ENCODE measurements at places on chromosomes 4 and X.
A peak's percentile ranks its signal among the peaks of the same experiment; 100 is the strongest.

GRCh38 chr4:155241664-155242063 is 33.2 kb downstream of the NPY2R start:
- DNase-seq = no peak

DNA sequence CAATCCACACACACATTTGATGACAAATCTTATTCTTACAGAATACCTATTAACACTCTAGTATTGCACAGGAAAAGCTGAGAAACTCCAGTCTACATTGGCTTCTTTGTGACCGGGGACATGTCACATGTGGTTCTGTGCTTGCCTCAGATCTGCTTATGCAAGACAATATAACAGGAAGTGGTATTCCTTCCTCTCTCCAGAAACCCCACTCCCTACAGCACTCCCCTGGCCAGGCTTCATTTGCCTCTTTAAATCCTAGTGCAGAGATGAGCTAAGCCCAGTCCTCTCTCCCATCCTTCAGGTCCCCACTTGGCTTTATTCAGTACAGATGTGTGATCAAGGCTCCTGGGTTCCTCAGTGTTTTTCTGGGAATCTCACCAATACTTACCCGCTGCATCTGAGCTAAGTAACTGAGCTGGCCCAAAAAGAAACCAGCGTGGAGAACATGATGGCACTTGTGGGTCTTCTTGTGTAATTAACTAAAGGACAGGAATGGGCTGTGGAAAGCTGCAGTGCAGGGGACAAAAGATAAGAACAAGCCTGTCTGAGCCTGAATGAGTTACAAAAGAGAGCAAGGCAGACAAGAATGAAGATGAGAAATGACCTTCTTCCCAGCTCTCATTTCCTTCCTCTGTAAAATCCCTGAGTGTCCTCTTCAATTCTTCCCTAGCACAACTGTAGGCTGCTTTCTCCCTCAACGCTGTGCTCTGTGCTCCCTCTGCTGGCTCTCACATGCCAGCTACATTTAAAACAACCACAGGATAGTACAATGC is 105.6 kb downstream of the HNRNPD start:
- DNase-seq = no peak

DNA sequence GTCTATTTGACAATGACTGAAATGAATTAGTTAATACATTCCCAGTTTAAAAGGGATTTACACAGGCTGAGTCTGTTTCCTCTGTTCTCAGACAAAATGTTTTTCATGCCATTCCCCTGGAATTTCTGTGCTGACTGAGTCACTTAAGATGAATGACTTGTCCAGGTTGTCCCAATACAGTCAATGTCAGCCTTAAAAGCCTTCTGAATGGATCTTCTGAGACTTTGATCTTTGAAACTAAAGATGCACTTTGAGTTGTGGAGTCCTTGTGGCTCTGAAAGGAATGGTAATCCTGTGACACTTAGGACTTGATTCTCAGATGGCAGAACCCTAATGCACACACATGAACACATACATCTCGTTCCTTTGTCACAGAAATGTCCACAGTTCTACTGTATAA is 622.2 kb upstream of the GRID2 start:
- no peak for DNase-seq

DNA sequence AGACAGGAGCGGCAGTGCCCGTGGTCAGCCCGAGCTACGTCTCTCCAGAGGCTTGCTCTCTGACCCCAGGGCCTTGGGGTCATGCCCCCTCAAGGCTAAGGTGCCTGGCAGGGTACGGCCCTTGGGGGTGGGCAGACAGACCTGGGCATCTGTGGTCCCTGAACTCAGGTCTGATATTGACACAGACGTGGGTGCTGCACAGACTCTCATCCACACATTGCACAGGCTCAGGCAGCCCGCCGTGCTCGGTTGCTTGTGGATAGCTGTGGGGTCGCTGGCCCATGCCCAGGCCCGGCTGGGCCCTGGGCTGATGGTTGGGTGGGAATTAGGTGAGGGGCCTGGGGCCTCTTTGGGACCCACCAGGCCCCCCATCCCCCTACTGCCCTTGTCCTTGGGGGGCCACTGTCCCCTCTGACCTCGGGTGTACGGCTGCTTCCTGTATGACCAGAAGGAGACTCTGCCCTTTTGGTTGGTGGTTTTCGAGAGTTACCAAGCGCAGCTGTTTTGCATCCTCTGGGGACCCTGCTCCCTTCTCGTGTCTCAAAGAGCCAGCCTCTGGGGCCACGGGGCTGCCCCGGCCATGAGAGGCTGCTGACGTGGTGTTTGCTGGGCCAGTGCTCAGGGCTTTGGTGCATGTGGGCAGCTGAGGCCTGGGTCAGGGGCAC is 10.1 kb downstream of the FGFRL1 start:
- no peak for DNase-seq

GRCh38 chr4:88178626-88179231 is 20.3 kb upstream of the ABCG2 start:
- no peak for DNase-seq

- DNase-seq = no peak
Observed at GRCh38 chrX:48694776-48695533, 1.6 kb upstream of the SUV39H1 start.

GRCh38 chr4:56879996-56880395 is 27.7 kb upstream of the REST start:
- DNase-seq = no peak

DNA sequence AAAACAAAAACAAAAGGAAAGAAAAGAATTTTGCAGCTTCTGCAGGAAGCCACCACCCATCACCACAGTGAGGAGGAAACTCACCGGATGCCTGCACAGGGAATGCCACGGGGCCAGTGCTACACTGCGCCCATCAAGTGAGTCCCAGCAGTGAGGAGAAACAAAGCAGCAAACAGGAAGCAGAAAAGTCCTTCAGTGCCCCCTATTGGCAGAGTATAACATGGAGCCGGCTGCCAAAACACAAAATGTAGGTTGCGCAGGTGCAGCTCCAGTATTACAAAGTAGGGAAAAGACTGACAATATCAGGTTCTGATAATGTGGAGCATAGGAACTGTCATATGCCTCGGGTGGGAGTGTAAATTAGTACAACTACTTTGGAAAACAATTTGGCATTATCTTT is 23.3 kb upstream of the SCML2 start:
- peak; percentile 1 for DNase-seq

- DNase-seq = no peak
Observed at GRCh38 chrX:152943826-152944225, 46.0 kb downstream of the ZNF185 start.

- DNase-seq = no peak
Observed at GRCh38 chr4:26173619-26174018, 147.2 kb upstream of the RBPJ start.

GRCh38 chr4:4519297-4519894 is 22.5 kb downstream of the STX18 start:
- no peak for DNase-seq

GRCh38 chr4:134663742-134664141 is 462.2 kb upstream of the PABPC4L start:
- DNase-seq = no peak

- no peak for DNase-seq
Observed at GRCh38 chrX:1853916-1854315, 239.1 kb downstream of the ASMT start.

DNA sequence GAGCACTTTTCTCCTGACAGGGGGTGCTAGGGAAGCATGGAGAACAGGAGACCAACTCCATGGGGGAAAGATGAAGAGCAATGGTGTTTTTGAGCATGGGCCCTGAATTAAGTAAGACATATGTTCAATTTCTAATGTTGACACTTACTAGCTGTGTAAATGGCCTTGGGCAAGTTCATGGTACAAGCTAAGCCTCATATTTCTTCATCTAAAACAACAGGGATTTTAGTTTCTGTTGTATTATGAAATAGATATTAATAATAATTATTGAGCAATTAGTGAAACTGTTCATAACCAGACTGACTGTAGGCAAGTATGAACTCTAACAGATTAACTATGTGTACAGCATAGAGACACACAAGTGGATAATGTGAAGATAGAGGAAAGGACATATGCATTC is 515.0 kb upstream of the FAT1 start:
- no peak for DNase-seq

DNA sequence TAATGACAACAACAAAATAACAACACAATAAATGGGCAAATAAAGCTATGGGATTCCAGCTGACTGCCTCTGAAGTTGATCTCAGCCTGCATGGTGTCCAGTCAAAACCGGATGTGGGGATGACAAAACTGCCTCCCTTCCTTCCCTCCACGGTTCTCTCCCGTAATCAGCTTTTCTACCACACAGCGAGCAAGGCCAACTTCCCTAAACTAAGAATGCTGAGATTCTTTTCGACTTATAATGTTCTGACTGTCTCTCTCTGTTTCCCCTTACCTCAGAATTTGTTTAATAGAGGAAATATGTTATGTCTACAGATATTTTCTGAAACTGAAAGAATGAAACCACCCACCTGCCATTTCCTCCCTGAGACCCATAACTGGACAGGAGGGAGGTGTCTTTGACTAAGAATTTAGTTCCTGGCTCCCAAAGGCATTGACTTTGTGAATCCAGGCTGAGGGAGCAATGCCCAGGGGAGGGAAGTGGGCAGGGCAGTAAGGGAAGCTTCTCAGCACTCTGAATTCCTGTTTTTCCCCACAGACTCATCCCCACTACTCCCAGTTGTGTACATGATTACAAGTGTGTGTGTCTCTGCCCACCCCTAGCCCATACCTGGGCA is 1.0 kb upstream of the TLR1 start:
- DNase-seq = no peak

- DNase-seq = no peak
Observed at GRCh38 chr4:39855909-39856512, 121.7 kb downstream of the PDS5A start.

- no peak for DNase-seq
Observed at GRCh38 chr4:174789657-174790056, 39.4 kb downstream of the GLRA3 start.

DNA sequence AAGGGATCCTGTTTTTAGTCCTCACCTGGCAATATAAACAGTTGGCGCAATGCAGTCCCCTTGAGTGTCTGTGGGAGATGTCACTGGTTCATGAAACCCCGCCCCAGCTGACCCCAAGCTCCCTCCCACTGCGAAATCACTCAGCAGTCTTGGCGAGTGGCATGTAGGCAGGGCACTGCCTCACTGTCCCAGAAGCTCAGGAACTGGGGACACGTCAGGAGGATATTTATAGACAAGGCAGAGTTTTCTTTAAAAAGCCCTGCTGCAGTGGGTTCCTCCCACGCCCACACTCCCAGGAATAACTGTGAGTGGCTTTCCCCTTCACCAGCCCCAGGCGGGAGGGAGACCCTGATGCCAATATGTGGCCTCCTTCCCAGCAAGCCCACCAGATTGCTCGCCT is 44.3 kb upstream of the PPP2R2C start:
- DNase-seq = no peak

GRCh38 chr4:152308951-152309350 is 226.9 kb downstream of the FBXW7 start:
- DNase-seq = no peak

- DNase-seq = peak; percentile 66
Observed at GRCh38 chrX:21940356-21940829, at the start of gene SMS. Gene SMS (plus strand): TSS chrX:21940709. CDS start chrX:21940825, 116 bp downstream.

- DNase-seq = no peak
Observed at GRCh38 chrX:103212749-103213457, 2.0 kb upstream of the BEX4 start.

GRCh38 chrX:103861200-103861599 is 29.1 kb upstream of the RAB9B start:
- no peak for DNase-seq

GRCh38 chr4:4182835-4183568 is 43.7 kb downstream of the OTOP1 start:
- peak; percentile 20 for DNase-seq

GRCh38 chrX:57104406-57104805 is 16.9 kb downstream of the SPIN2B start:
- DNase-seq = no peak

DNA sequence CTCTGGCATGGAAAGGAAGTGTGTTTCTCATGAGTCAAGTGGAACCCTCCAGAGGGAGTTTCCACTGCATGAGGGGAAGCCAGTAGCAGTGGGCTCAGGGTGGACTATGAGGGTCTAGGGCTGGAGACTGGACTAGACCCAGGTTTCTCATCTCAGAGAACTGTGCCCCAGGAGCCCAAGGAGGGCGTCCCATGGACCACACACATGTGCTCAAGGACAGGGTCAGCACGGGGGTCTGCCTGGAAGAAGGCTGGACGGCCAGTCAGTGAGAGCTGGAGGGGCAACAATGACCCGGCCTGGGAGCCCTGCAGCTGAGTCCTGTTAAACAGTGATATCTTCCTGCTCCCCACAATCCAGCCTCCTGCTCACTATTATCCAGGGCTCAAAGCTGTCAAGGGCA is 5.8 kb upstream of the CTSO start:
- no peak for DNase-seq

DNA sequence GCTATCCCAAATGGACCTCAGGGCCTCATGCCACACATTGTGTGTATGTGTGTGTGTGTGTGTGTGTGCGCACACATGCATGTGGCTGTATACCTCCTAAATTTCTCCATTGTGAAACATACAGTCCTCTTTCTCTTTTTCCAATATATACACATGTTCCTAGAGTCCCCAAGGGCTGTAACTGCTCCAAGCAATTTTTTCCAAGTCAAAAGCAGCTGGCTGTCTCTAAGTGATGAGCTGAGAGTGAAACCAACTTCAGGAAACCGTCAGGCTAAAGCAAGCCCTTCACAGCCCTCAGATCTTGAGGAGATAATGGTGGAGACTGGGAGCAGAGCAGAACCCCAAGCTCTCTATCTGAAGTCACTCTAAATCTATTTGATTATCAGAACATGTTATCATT is 496.1 kb upstream of the DIPK2B start:
- no peak for DNase-seq

GRCh38 chrX:152138388-152138784 is at the start of gene MAGEA10:
Gene MAGEA10 (minus strand): TSS chrX:152138577. CDS start chrX:152135620, 2,957 bp downstream.
- no peak for DNase-seq

- peak; percentile 61 for DNase-seq
Observed at GRCh38 chrX:153723351-153724251, 586 bp downstream of the BCAP31 start.

GRCh38 chrX:37818031-37818430 is 29.3 kb downstream of the DYNLT3 start:
- no peak for DNase-seq

DNA sequence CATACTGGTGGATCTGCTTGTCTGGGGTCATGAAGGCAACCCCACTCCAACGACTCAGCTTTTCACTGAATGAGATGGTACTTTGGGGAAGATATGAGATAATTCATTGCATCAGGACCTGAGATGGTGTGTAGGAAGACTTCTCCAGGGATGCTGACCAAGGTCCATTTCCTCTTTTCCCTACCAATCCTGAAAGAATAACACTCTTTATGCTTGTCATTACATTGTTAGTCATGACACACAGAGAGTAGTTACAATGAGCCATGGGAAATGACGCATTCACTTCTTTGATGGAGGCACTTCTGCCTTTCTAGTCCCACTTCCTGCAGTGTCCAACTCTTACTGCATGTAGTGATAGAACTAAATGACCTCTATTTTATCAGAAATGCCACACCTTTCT is 58.6 kb downstream of the AREG start:
- DNase-seq = no peak

Measured in activated T-cell treated with anti-CD3 and anti-CD28 coated beads for 48 hours (primary cell).